Right atrium auricular region (tissue), 2 donors: ENCODE measurements at places on chromosomes 12 and 14. TPM values are rescaled to one million over a fixed set of nuclear protein-coding genes. Genes with fewer than 3 reads are reported as not detected.

CDK17 gene
- total RNA-seq = 27.1 TPM

DCN gene
- total RNA-seq = 1,906 TPM

GLI1 gene
- not detected for total RNA-seq

C1R gene
- 191 TPM for total RNA-seq

RNASE1 gene
- 343 TPM for total RNA-seq
